T-helper 17 cell (primary cell): ENCODE measurements at places on chromosomes 4 and X. TPM values are rescaled to one million over a fixed set of nuclear protein-coding genes. Genes with fewer than 3 reads are reported as not detected.

CT45A2 gene
- not detected for total RNA-seq

DMRTC1 gene
- total RNA-seq = not detected

GRCh38 chr4:1337376-1337831, 9.6 kb upstream of the UVSSA start:
- no peak for DNase-seq
- H3K4me3 ChIP-seq = peak overlapping the region; percentile 39
- H3K36me3 ChIP-seq = peaks cover 11% of the 10 kb centered on the region

- peak overlapping the region; percentile 96 for H3K27ac ChIP-seq
- peaks cover 4% of the 10 kb centered on the region for H3K36me3 ChIP-seq
- peak; percentile 66 for DNase-seq
Measured at GRCh38 chr4:2934077-2934812, 29.0 kb downstream of the NOP14 start.

DNA sequence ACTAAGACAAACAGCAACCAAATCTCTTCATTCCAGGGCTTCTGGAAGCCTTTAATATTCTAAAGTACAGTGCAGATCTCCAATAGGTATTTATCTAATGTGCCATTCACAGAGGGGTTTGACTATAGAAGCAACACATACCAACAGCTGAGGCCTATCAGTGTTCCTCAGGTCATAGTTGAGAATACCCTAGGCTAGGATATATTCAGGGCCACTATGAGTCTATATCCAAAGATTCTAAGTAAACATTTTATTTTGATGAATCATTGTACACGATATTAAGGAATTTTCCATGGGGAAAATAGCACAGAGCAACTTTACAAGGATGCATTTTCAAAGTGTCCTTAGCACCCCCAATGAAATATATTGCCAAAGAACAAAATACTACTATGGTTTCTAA, 9.7 kb downstream of the SMIM10 start:
- no peak overlapping the region for H3K27ac ChIP-seq
- peaks cover 4% of the 10 kb centered on the region for H3K4me1 ChIP-seq
- H3K4me3 ChIP-seq = no peak overlapping the region
- no peaks in the 10 kb centered on the region for H3K36me3 ChIP-seq
- no peaks in the 10 kb centered on the region for H3K27me3 ChIP-seq
- no peak for DNase-seq

DNA sequence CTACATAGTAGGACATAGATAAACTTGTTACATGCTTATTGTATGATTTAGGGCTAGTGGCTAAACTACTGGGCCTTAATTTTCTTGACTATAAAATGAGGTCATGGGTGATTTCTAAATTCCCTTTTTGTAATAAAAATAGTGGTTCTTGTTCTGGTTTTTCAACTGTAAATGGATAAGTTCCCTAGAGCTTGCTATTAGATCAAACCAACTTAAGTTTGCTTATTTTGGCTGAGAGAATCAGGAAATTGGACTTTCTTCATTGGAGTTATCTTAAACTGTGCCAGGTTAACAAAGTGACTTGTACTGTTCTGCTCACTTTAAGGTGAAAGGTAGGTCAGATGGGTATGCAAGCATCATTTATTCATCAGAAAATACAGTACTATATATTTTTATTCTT, 78.3 kb downstream of the PDLIM5 start:
- no peaks in the 10 kb centered on the region for H3K27me3 ChIP-seq
- peaks cover 6% of the 10 kb centered on the region for H3K36me3 ChIP-seq
- DNase-seq = no peak
- H3K4me3 ChIP-seq = no peak overlapping the region
- H3K27ac ChIP-seq = no peak overlapping the region

DNA sequence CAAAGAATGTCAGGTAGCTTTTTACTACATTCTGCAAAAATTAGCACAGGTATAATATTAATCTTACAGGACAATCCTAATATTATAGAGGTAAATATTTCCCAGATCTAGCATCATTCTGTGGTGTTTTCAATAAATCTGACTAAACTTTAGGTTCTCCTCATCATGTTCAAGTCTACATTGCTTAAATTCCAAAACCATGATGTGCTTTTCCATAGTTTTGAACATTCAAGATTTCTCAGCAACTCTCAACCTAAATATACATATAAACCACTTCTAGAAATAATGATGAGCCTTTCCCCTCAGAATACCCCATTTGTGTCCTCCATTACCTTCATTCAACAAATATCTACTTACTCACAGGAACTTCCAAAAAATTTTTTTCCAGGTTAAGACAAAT, 23.1 kb downstream of the EIF4E start:
- no peak for DNase-seq
- no peaks in the 10 kb centered on the region for H3K27me3 ChIP-seq

DNA sequence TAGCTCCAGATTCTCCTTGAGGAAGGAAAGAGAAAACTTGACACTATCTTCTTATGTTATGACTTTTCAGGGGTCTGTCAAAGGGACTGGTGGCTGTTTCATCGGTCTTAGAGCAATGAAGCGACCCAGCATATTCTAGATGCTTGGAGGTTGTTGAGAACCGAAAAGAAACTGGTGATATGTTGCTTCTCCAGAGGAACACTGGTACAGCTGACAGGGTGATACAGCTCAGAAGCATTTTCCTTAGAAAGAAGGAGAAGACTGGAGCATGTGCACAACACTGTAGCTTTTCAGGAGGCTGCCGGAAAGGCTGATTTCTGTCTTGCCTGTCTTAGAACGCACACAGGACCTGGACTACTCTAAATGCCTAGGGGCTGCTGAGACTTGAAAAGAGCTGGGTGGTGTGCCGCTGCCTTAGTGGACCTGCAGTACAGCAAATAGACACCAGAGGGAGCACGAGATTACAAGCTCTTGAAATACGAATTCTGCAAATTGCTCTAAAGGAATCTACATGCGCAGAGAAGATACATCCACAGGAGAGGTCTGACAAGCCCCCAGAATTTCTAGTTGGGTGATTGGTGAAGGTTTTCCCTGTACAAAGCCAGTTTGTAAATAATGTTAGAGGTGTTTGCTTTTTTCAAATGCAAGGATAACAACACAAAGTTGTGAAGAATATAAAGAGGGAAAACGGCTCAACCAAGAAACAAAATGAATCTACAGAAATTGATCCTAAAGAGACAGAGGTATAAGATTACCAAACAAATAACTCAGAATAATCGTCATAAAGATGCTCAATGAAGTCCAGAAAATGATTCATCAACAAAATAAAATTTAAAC, 223.1 kb upstream of the DMD start:
- no peak overlapping the region for H3K4me3 ChIP-seq
- H3K36me3 ChIP-seq = no peaks in the 10 kb centered on the region
- no peaks in the 10 kb centered on the region for H3K4me1 ChIP-seq
- no peak for DNase-seq

- no peaks in the 10 kb centered on the region for H3K36me3 ChIP-seq
- peaks cover 5% of the 10 kb centered on the region for H3K27me3 ChIP-seq
- peaks cover 13% of the 10 kb centered on the region for H3K4me1 ChIP-seq
- DNase-seq = no peak
Measured at GRCh38 chr4:3339577-3339976, 46.8 kb downstream of the RGS12 start.

DNA sequence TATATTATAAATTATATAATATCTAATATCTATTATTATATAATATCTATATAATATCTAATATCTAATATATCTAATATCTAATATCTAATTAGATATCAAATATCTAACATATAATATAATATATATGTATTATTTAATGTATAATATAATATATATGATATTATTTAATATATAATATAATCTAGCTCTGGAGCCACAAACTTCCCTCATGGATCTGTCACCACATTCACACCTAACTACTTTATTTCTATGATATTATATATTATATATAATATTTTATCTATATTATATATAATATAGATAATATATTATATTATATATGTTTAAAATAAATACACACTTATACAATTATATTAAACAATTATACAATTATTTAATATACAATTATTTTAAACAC, 667.5 kb downstream of the KCTD8 start:
- H3K27ac ChIP-seq = no peak overlapping the region
- H3K36me3 ChIP-seq = no peaks in the 10 kb centered on the region
- H3K4me3 ChIP-seq = no peak overlapping the region

GRCh38 chr4:143307531-143307930, 29.1 kb upstream of the GAB1 start:
- DNase-seq = no peak
- no peak overlapping the region for H3K4me3 ChIP-seq
- peaks cover 15% of the 10 kb centered on the region for H3K27me3 ChIP-seq
- no peak overlapping the region for H3K27ac ChIP-seq
- H3K4me1 ChIP-seq = no peaks in the 10 kb centered on the region
- H3K36me3 ChIP-seq = peaks cover 2% of the 10 kb centered on the region

- no peak overlapping the region for H3K4me3 ChIP-seq
- H3K36me3 ChIP-seq = no peaks in the 10 kb centered on the region
- no peaks in the 10 kb centered on the region for H3K27me3 ChIP-seq
- no peak for DNase-seq
- no peaks in the 10 kb centered on the region for H3K4me1 ChIP-seq
- H3K27ac ChIP-seq = no peak overlapping the region
Measured at GRCh38 chrX:45623266-45623665, 422.6 kb upstream of the DIPK2B start.

GRCh38 chrX:131040781-131041180, 17.4 kb upstream of the ARHGAP36 start:
- DNase-seq = no peak
- H3K27me3 ChIP-seq = peaks cover 19% of the 10 kb centered on the region
- no peak overlapping the region for H3K27ac ChIP-seq
- H3K36me3 ChIP-seq = no peaks in the 10 kb centered on the region
- H3K4me3 ChIP-seq = no peak overlapping the region
- H3K4me1 ChIP-seq = no peaks in the 10 kb centered on the region

DNA sequence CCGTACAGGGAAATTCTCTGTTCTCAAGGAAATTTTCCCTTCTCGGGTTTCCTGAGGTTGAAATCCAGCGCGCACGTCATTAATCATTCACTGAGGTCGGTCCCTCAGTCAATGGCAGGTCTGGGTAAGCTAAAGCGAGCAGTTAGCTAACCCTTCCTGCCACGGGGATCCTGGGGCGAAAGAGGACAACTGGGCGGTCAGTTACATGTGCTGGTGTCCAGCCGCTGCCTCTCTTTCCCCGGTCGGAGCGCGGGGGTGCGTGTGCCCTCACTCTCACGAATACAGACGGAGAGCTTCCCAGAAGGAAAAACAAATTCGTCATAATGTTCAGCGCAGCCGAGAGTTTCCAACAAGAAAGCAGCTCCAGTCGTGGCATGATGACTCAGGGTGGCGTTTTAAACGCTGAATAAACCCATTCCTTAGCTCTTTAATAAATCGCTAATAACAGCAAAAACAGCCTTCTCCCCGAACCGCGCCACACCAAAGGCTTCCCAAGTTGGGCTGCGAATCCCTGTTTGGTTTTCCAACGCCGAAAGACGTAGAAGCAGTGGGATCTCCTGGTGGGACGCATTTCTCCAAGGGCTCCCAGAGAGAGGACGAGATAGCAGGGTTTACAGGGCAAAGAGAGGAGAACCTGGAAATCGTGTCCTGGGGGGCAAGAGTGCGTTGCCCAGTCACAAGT, 752 bp upstream of the FGF5 start:
- H3K4me1 ChIP-seq = peaks cover 31% of the 10 kb centered on the region
- peaks cover 7% of the 10 kb centered on the region for H3K36me3 ChIP-seq
- no peak for DNase-seq
- no peak overlapping the region for H3K27ac ChIP-seq
- H3K27me3 ChIP-seq = peaks cover 85% of the 10 kb centered on the region

GRCh38 chr4:710116-710515, 4.5 kb downstream of the PCGF3 start:
- H3K4me1 ChIP-seq = peaks cover 26% of the 10 kb centered on the region
- H3K4me3 ChIP-seq = no peak overlapping the region
- H3K36me3 ChIP-seq = no peaks in the 10 kb centered on the region
- no peak for DNase-seq
- H3K27me3 ChIP-seq = no peaks in the 10 kb centered on the region

DNA sequence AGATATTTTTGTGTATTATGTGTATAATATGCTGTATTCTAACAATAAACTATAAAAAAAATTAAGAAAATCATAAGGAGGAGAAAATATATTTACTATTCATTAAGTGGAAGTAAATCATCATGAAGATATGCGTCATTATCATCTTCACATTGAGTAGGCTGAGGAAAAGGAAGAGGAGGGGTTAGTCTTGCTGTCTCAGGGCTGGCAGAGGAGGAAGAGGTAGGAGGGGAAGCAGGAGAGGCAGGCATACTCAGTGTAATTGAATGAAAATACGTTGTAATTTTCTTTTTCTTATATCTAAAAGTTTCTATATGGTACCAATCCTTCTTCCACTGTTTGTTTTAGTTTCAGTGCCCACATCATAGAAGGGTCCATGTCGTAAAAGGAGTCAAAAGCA, 9.8 kb upstream of the TMEM185A start:
- no peaks in the 10 kb centered on the region for H3K36me3 ChIP-seq
- H3K27ac ChIP-seq = no peak overlapping the region
- H3K27me3 ChIP-seq = peaks cover 9% of the 10 kb centered on the region
- DNase-seq = no peak

DNA sequence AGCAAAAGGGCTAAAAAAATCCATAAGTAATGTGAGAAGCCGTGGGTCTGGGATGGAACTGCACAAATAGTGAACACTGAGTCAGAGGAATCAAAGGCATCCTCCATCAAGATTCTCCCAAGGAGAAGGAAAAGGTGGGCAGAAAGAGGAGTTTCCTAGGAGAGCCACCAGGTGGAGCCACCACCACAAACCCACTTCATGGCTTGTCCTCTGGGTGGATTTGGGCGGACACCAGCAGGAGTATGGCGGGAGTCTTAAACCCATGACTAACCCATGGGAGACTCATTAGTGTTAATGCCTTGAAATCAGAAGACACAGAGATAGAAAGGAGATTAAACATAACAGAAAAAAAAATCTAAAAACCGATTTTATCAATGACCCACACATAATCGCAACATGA, 147.7 kb downstream of the SH3KBP1 start:
- peaks cover 37% of the 10 kb centered on the region for H3K4me1 ChIP-seq
- H3K27me3 ChIP-seq = no peaks in the 10 kb centered on the region
- peak overlapping the region; percentile 33 for H3K4me3 ChIP-seq
- H3K36me3 ChIP-seq = peaks cover 2% of the 10 kb centered on the region
- DNase-seq = peak; percentile 15

- no peaks in the 10 kb centered on the region for H3K4me1 ChIP-seq
- H3K27me3 ChIP-seq = no peaks in the 10 kb centered on the region
- no peaks in the 10 kb centered on the region for H3K36me3 ChIP-seq
- no peak for DNase-seq
Measured at GRCh38 chr4:30536231-30536630, 183.9 kb upstream of the PCDH7 start.
